ENCODE measurements at places on chromosomes 7 and 10.

DNA sequence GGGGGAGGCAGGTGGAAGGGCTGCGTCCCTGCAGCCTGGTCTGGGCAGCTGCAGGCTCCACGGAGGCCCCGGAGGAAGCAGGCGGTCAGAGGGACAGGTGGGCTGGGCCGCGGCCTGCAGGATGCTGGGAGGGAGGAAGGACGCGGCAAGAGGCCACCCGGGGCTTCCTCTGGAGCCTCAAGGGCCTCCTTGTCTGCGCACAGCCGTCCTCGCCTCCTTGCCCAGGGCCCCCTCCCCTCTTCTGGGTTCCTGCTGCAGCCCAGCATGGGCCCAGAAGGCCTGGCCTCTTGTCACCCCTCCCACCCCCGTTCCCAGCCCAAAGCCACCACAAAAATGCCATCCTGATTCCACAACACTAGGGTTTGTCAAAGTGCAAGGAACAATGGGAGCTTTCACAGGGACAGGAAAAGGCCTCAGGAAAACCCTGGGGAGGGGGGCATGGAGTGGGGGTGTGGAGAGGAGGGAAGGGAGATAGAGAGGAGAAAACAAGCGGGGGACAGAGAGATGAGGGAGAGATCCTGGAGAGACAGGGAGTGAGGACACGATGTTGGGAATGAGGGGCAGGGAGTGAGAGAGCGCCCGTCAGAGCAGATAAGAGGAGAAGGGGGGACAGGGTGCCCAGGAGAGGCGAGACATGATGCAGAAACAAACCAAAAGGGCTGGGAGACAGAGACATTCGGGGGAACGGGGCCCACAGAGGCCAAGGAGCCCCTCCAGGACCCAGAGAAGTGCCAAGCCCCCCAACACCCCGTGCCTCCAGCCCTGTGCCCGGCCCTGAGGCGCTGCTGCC is 41.8 kb downstream of the ZCCHC24 start:
- no peak for DNase-seq

DNA sequence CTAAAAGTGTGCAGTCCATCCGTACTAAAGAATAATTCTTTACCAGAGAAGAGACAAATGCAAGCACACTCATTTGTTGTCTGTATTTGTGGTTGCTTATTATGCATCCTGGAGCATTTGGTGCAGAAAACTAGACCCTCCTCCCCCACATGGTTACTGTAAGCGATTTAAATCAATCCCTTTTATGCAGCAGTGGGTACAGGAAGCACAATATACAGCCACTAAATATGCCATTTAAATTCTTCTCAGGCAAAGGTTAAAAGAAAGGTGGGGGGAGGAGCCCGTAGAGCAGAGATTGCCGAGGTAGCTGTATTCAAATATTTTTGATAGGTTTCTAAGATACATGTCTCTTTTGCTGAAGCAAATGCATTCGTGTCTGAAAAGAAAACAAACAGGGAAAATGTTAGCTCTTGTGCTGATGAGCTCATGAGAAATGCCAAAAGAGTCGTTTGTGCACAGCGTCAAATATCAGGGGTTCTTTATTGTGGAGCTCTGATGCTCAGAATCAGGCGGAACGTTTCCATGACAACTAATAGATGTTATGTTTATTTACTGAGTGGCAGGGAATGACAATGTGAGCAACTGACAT is 131.3 kb upstream of the NPVF start:
- peak; percentile 2 for DNase-seq

- no peak for DNase-seq
Measured at GRCh38 chr7:98225913-98226614, 14.8 kb downstream of the BHLHA15 start.

GRCh38 chr7:84729284-84729683 is 457.6 kb downstream of the SEMA3D start:
- peak; percentile 38 for DNase-seq

DNA sequence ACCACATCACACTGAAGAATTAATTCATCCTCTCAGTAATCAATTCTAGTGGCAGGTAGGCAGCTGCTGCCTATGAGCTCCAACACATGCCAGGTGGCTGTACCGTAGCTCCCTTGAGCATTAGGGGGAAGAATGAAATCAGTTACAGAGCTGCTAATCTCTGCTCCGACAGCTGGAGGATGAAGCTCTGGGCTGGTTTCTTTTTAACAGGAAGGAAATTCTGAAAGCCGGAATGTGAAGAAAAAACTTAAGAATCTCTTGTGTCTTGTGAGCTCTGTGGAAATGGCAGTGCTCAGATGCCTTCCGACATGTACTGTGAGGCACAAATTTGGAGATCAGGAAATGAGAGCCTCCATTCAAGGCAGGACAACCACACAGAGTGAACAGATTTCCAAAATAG is 2.8 kb upstream of the AHCYL2 start:
- no peak for DNase-seq

DNA sequence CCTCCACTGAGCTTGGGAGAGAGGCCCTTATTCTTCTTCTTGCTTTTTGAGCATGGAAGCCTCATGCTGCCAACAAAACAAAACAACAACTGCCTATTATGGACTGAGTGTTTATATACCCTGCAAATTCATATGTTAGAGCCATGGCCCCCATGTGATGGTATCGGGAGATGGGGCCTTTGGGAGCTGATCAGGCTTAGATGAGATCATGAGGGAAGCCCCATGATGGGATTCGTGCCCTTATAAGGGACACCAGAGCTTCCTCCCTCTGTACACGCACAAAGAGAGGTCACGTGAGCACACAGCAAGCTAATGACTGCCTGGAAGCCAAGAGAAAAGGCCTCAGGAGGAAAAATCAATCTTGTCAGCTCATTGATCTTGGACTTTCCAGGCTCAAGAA is 235.0 kb downstream of the FANK1 start:
- DNase-seq, result no peak

- peak; percentile 4 for DNase-seq
Measured at GRCh38 chr7:37448636-37449361, at the start of gene ELMO1. TSS of gene ELMO1 (minus strand) at chr7:37448864. CDS start at chr7:37342690, 106,174 bp downstream.

DNA sequence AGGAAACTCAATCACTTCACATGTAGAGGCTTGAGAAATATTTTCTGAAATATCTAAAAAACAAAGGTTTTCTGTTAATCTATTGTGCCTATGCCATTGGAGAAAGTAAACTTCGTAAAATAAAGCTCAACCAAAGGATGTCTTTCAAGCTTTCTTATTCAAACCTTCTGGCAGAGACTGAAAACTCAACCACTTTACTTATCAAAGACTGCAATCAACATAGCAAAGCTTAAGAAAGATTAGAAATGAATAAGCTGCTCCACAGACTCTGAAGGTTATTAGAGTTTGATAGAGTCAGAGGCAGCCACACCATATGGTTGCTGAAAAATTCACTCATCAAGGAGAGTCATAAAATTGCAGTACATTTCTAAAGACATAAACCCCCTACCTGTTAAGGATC is 245.8 kb upstream of the MEOX2 start:
- DNase-seq, result no peak

GRCh38 chr7:44784364-44784763 is 12.1 kb upstream of the PPIA start:
- DNase-seq, result no peak

DNA sequence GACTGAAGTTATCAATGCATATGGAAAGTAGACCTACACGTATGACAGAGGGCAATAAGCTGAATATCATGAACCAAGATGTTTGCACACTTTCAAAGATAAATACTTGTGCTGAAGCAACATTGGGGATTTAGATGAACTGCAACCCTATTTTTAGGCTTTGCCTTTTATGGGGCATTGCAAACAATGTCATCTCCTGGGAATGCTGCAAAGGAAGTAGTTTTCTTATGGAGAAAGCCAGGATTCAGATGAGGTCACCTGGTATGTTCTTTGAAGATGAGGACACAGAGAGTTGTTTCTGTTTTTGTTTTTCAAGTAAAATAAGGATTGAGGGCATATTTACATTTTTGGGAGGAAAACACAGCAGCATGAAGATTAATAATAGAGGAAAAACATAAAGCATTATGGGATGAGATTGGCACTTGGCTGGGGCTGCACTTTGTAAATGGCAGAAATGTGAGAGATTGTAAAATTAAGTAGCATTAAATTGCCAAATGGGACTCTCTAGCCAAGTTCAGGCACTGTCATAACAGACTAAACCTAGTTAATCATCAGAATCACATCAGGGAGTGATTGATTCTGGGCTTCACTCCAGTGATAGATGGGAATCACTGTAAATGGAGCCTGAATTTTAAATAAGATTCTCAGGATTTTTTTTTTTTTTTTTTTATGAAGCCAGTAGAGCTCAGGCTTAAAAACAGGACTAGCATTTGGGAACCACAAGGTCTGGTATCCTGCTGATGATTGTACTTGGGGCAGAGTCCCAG is 63.1 kb downstream of the MALRD1 start:
- DNase-seq, result no peak
